ENCODE measurements at places on chromosomes 7 and 10.
A peak's percentile ranks its signal among the peaks of the same experiment; 100 is the strongest.

DNA sequence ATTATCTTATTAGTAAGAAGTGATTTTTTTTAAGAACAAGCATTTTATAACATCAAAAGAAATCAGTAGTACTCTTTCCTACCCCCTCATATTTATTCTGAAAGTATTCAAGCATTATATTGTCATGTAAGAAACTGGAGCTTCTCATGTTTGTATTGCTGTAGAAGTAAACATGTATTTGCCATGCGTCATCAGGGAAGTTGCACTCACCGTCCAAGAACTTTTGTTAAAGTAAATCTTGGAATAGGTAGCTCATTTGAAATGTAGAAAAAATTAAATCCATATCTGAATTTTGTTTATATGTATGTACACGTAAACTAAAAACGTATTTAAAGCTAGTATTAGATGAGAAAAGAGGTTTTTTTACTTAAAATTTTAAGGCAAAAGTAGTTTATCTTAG lies 96.8 kb downstream of the PTEN start:
- DNase-seq = no peak

- DNase-seq = no peak
Observed at GRCh38 chr7:142790056-142790455, 19.3 kb downstream of the PRSS2 start.

DNA sequence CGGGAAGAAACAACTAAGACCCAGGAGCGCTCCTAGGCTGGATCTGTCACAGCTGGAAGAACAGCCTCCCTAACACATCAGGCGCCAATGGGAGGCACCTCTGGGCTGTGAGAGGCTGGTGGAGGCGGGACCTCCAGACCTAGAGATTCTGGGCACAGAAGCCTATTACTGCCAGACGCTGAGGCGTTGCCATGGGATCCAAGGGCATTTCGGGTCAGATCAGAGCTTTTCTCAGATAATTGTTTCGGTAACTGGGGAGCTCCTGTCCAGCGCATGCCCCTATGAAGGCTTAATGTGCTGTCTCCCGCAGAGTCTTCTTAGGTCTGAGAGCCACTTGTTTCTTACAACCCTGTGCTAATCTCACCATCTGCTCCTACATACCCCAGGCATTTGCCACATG lies 339.2 kb downstream of the ZNF716 start:
- no peak for DNase-seq

- no peak for DNase-seq
Observed at GRCh38 chr10:93941606-93942005, 47.8 kb downstream of the SLC35G1 start.

- DNase-seq = peak; percentile 76
Observed at GRCh38 chr10:17673471-17674061, 29.6 kb downstream of the STAM start.

GRCh38 chr7:79548727-79549126 lies 95.3 kb upstream of the MAGI2 start:
- DNase-seq = no peak

GRCh38 chr10:72016608-72017300 lies 52.6 kb downstream of the CHST3 start:
- no peak for DNase-seq

GRCh38 chr7:46626261-46626660 lies 705.2 kb upstream of the IGFBP3 start:
- DNase-seq = no peak

GRCh38 chr7:36131026-36131425 lies 22.0 kb upstream of the EEPD1 start:
- DNase-seq = no peak

GRCh38 chr10:43055217-43055616 lies 21.7 kb upstream of the RET start:
- no peak for DNase-seq

DNA sequence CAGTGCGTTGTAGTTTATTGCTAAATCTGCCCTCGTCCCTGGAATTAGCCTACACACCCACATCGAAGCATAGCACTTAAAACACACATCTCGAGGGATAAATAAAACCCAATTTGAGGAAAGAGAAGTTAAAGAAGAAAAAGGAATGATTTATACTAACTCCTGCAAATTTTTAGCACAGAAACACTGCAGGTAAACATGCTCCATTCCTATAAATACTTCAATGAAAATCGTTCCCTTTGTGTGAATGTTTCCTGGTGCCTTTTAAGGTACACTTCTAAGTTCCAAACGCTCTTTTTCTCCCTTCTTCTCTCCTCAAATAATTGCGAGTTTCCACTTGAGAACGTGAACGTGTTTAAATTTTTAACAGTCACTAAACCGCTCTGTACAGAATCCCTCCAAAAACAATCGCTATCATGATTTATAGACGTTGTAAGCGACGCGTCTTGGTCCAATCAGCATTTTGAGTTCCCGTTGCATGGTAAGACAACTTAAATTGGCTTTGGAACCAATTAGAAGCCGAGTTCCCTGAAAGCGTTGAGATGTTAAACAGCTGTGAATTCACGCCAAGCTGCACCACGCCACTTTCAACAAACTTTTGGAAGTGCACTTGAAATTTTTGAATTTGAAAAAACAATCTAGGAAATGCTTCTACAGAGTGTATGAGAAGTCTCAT lies 12.5 kb upstream of the EBLN1 start:
- no peak for DNase-seq

DNA sequence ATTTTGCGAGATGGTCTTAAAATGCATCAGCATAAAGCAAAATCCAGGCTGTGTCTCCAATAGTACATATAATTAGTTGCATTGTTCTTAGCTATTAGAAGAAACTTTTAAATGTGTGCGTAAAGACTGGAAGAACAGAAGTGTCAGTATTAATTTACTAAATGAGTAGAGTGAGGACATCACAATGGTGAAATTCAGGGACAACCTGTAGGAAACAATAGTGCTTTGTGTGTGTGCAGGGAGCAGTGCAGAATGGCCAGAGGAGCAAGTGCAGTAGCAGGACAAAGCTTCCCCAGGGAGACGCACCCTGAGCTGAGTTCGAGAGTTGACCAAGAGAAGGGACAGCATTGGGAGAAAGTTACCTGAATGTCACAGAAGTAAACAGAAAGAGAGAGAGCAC lies 13.7 kb downstream of the ITGB8 start:
- no peak for DNase-seq

- DNase-seq = no peak
Observed at GRCh38 chr7:28102797-28103196, 77.8 kb downstream of the JAZF1 start.
